Occipital lobe (tissue), 3 donors: ENCODE measurements at places on chromosomes 11 and 22.

DNA sequence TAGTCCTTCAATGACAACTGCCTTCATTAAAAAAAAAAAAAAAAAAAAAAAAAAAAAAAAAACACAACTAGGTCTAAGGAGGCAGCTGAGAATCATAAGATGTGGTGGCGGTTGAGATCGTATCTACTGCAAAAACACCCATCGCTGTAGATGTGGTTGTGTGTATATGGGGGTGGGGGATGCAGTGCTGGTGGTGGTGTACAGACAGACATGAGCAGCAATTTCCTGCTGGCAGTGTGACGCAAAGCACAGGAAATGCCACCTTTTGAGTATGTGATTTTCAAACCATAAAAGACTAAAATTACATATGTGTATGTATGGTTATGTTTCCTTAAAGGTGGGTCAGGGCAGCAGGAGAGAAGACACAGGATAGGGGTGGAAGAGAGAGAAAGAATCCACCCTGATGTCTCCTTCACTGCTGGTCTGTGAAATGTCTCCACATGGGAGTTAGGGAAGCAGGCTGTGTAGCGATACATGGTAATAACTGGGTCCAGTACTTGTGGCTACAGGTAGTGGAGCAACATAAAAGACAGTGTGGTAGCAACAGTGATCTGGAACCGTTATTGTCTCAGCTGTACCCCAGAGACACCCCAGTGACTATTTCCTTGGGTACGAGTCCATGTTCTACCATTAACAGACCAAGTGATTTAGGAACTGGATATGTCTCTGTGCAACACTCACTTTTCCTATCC is 57.9 kb downstream of the SYTL2 start:
- DNase-seq = no peak

DNA sequence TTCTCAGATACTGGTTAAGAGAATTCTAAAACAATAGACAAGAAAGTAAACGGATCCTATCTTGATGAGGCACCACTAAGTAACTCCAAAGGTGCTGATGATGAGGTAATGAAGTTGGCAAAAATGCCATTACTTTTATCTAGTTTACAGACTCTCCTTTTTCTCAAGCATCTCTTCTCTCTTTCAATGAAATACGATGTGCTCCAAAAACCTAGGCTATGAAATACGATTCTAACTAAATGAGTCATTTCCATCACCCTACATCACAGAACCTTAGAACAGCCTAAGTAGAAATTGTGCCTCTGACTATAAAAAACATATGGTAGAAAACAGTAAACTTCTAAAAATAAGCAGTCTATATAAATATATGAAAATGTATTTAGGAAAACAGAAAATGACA is 58.9 kb upstream of the ARHGAP32 start:
- DNase-seq = no peak

DNA sequence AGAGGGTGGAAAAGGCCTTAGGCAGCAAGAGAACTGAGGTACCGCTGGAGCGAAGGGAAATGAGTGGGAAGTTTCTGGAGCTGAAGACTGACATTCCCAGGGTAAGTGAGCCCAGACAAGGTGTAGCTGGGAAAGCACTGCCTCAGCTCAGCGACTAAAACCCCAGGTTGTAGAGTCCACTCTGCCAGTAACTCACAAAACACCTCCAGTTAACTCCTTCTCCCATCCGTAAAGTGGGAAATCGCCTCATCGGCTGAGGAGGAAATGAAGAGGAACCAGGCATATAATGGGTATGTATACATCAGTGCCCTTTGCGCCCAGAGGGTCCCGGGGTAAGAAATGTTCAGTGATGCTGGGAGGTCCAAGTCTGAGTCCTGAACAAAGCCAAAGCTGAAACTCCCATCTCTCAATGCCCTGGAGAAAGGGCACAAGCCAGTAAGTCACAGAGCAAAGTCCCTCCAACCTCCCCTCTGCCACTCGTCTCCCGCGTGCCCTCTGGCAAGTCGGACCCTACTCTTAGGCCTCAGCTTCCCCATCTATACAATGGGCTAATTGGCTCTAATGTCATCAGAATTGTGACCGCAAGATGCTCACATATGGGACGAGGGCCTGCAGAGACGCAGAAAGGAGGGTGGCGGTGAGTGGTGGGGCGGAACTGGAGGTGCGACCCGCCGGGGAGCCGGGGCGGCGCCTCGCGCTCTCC is 588 bp downstream of the VPS37C start:
- no peak for DNase-seq

DNA sequence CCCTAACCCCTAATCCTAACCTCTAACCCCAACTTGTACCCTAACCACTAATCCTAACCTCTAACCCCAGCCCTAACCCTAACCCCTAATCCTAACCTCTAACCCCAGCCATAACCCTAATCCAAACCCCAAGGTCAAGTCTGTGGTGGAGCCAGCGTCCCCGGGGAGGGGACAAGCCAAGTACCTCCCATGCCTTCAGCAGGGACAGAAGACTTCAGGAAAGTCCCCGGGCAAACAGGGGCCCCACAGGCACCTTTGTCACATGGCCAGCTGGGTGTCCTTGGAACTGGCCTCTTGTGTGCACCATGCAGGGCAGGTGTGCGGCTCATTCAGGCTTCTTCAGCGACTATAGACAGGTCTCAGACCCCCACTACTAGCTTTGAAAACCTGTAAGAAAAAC is 555.8 kb downstream of the BRD1 start:
- DNase-seq = no peak
